ENCODE measurements at places on chromosomes 12 and 14. TPM values are rescaled to one million over a fixed set of nuclear protein-coding genes. Genes with fewer than 3 reads are reported as not detected.

RNU6-8 gene
- not detected for total RNA-seq

EGLN3 gene
- total RNA-seq: 10.8 TPM

GPR162 gene
- 1.1 TPM for total RNA-seq

BMP4 gene
- total RNA-seq: 26.9 TPM

KCNH5 gene
- total RNA-seq: not detected

TRIM9 gene
- 0.41 TPM for total RNA-seq

ZNF891 gene
- 5.4 TPM for total RNA-seq

LTB4R2 gene
- 21.8 TPM for total RNA-seq

DPPA3 gene
- total RNA-seq: not detected

PPP4R3A gene
- total RNA-seq: 104 TPM

OR6C76 gene
- total RNA-seq: not detected

ITGA7 gene
- total RNA-seq: 317 TPM

IL22 gene
- total RNA-seq: not detected

CMTM5 gene
- 2.6 TPM for total RNA-seq

CD69 gene
- 40.3 TPM for total RNA-seq

GSKIP gene
- 13.9 TPM for total RNA-seq

SLC17A8 gene
- not detected for total RNA-seq

TRPV4 gene
- total RNA-seq: 2.0 TPM

A2M gene
- 1,073 TPM for total RNA-seq

MYL6B gene
- 19.1 TPM for total RNA-seq

MIS18BP1 gene
- 18.7 TPM for total RNA-seq

HPD gene
- 1.2 TPM for total RNA-seq

EMP1 gene
- total RNA-seq: 1,389 TPM

CCDC196 gene
- not detected for total RNA-seq

MANSC4 gene
- not detected for total RNA-seq

RBM25 gene
- total RNA-seq: 49.3 TPM

PMCH gene
- total RNA-seq: not detected

P2RX2 gene
- total RNA-seq: not detected

LRRC9 gene
- not detected for total RNA-seq

CMA1 gene
- not detected for total RNA-seq

FAM222A gene
- 0.68 TPM for total RNA-seq

PSMD9 gene
- total RNA-seq: 93.4 TPM

E2F7 gene
- not detected for total RNA-seq

SLC25A47 gene
- total RNA-seq: not detected

NID2 gene
- total RNA-seq: 21.0 TPM

RPGRIP1 gene
- not detected for total RNA-seq

LGALS3 gene
- total RNA-seq: 237 TPM

LPAR5 gene
- 4.8 TPM for total RNA-seq

PLEKHD1 gene
- 0.14 TPM for total RNA-seq

OLR1 gene
- total RNA-seq: 1.4 TPM

IL23A gene
- total RNA-seq: not detected

GALNT16 gene
- total RNA-seq: 15.8 TPM

ANKRD33 gene
- total RNA-seq: not detected

SERPINA4 gene
- not detected for total RNA-seq

KRT75 gene
- total RNA-seq: not detected

SRSF9 gene
- total RNA-seq: 83.5 TPM

CLEC2B gene
- total RNA-seq: 14.9 TPM

BTBD6 gene
- total RNA-seq: 45.9 TPM

CLEC1B gene
- not detected for total RNA-seq

GPR68 gene
- 2.0 TPM for total RNA-seq

LGR5 gene
- 1.8 TPM for total RNA-seq
